ENCODE measurements at places on chromosomes 1 and 21. TPM values are rescaled to one million over a fixed set of nuclear protein-coding genes. Genes with fewer than 3 reads are reported as not detected.

DNA sequence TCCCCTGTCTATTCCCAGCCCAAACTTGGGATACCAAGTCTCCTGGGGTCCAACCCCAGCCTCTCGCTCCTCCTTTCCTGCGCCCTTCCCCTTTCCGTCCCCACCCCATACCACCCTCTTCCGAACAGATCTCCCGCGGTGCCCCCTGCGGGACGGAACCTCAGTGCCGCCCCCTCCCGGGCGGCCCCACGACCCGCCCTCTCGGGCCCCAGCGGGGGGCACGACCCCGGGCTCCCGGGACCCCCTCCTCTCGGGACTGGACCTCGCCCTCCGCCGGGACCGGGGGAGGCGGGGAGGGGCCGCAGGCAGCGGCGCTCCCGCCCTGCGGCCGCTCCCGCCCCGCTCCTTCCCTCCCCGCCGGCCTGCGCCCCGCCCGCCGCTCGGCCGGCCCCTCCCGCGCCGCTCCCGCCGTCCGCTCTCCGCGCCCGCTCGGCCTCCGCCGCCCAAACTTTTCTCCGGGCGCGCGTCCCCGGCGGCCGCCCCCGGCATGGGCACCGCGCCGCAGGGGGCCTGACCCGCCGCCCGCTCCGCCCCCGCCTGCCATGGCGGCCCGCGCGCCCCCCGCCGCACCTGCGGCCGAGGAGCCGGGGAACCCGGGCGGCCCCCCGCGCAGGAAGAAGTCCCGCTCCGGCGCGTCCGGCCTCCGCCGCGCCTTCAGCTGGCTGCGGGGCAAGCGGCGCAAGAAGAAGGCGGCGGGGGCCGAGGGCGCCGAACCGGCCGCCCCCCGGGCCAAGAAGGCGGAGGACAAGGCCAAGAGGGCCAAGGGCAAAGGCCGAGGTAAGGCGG lies 39.0 kb upstream of the SYNC start:
- peaks cover 24% of the 10 kb centered on the region for H3K4me1 ChIP-seq
- no peaks in the 10 kb centered on the region for H3K27me3 ChIP-seq
- peak overlapping the region; percentile 76 for H3K4me3 ChIP-seq
- H3K27ac ChIP-seq: peak overlapping the region; percentile 7
- DNase-seq: no peak

- no peaks in the 10 kb centered on the region for H3K27me3 ChIP-seq
- H3K27ac ChIP-seq: no peak overlapping the region
- H3K36me3 ChIP-seq: no peaks in the 10 kb centered on the region
- no peak overlapping the region for H3K4me3 ChIP-seq
- no peak for DNase-seq
Observed at GRCh38 chr1:244330318-244330625, 121.4 kb downstream of the ADSS2 start.

The ATAD3C gene
- 0.27 TPM for total RNA-seq

GRCh38 chr1:36269408-36269838 lies 36.7 kb upstream of the SH3D21 start:
- DNase-seq: no peak
- H3K4me1 ChIP-seq: peaks cover 50% of the 10 kb centered on the region
- H3K36me3 ChIP-seq: no peaks in the 10 kb centered on the region
- H3K27me3 ChIP-seq: no peaks in the 10 kb centered on the region
- no peak overlapping the region for H3K27ac ChIP-seq

All from heart left ventricle (tissue), 16 donors.